A549 treated with ZK216348 at 1 μM for 4 hours (cell line): ENCODE measurements at places on chromosomes 7 and 10. TPM values are rescaled to one million over a fixed set of nuclear protein-coding genes. Genes with fewer than 3 reads are reported as not detected.

Gene CCDC7
- total RNA-seq: 0.37 to 1.0 TPM (median 0.76 TPM) in 5 replicates

Gene ADCY1
- total RNA-seq: 1.4 to 2.9 TPM (median 2.2 TPM) in 5 replicates

Gene GSTO2
- total RNA-seq: 2.1 to 2.7 TPM (median 2.3 TPM) in 5 replicates

Gene SPDYE2B
- total RNA-seq: not detected in 5 replicates

Gene BTBD16
- 0.22 to 0.92 TPM (median 0.58 TPM) in 5 replicates for total RNA-seq

Gene ACTL6B
- total RNA-seq: not detected in 5 replicates

Gene EGR2
- 0.26 to 0.54 TPM (median 0.43 TPM) in 5 replicates for total RNA-seq

Gene TECTB
- not detected in 5 replicates for total RNA-seq
